ENCODE measurements at places on chromosomes 5 and 9.

DNA sequence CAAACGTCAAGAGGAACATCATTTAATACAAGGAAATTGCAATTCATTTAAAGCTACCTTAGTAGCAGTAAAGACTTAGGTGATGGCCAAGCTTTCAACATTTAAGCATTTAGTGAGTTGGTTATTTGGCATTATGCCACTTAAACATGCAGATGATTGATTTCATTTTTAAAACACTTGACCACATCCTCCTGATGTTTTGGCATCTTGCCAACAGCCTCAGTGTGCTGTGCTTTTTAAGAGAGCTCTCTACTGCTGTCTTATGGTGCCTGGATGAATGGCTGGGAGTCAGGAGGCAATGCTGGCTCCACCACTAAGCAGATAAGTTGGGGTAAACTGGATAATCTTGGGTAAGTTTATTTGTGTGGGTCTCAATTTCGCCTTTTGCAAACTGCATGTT lies 364.5 kb downstream of the MAN2A1 start:
- DNase-seq: peak; percentile 47

GRCh38 chr5:157265714-157266285 lies at the start of gene CYFIP2:
CYFIP2 (plus strand) TSS chr5:157266123; CDS start chr5:157285362, 19,239 bp downstream.
- DNase-seq: peak; percentile 83

DNA sequence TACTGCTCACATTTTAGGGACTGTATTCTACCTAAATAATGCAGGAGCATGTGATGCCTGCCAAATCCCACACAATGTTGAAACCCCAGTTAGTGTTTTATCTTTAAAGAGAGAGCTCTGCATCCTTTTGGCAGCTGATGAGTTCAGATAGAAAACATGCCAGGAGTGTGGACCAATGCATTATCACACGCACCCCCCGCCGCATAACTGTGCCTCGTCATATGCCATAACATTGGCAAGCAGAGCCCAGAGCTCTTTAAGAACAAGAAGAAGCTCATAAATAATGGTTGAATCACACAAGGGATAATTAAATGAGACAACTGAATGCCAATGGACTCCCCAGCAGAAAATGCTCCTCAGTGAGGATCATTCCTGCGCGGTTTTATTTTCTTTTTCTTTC lies 52.8 kb upstream of the RORB start:
- no peak for DNase-seq

- DNase-seq: peak; percentile 32
Observed at GRCh38 chr9:84315278-84315877, 25.2 kb downstream of the SLC28A3 start.

GRCh38 chr5:95424016-95424415 lies 32.9 kb downstream of the FAM81B start:
- DNase-seq: no peak

DNA sequence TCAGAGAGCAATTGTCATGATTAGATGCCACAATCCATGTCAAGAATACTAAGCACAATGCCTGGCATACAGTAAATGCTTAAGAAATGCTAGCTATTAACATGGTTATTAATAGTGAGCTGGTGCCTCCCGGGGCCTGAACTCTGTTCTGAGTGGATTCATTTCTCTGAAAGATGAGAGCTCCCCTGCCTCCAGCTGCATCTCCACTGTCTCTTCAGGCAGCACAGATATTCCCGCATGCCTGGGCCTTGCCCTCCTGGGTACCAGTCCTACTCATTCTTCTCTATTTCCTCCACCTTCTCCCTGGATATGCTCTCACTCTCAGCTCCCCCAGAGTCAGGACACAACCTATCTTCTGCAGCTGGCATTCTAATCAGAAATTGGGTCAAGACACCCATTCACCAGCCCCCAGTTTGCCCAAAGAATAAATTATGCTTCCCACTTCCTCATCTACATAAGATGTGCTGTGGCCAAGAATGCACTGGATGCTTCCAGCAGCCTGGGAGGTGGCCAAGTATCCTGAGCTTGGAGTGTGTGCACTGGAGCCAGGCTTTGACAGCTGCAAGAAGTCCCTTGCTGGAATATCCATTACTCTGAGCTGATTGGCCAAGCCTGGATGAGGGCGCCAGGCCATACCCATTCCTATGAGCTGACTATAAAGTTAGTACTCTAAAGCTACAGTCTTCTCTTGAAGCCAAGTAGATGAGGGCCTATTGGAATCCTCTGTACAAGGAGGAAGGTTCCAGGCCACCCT lies 669.0 kb downstream of the ACTL7B start:
- no peak for DNase-seq

GRCh38 chr9:117737721-117738226 lies 33.6 kb downstream of the TLR4 start:
- DNase-seq: no peak

DNA sequence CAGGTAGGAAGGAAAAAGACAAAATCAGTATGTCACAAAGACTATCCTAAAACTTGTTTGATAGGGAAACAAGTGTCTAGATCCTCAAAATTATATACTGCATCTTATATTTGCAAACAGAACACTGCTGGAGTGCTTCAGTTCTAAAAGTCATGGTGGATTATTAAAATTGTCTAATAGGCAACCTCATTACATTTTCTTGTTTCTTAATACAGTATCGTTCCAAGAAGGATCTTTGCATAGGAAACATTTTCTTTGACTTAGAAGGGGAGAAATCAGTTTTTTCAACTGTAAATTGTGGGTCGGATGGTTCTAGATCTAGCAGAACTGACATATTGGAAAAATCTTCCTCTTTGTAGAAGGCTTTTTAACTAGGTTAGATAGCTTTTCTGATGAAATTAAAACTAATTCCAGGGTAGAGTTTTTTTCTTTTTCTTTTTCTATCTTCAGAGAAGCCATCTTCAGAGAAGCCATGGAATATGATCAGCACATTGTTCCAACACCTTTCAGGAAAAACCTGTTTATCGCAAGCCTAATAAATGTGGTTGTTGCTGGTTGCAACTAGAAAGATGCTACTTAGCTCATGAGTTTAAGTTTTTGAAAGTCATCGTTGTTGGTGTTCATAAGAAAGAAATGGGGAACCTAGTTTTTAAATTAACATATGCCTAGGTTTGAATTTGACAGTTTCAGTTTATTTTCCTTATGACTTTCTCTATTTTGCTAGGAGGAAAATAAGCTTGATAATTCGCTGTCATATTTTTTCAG lies 7.4 kb downstream of the CPEB4 start:
- no peak for DNase-seq

- no peak for DNase-seq
Observed at GRCh38 chr5:170523142-170523551, 19.3 kb downstream of the KCNIP1 start.

GRCh38 chr9:121252104-121252851 lies 15.7 kb upstream of the GSN start:
- DNase-seq: no peak

GRCh38 chr5:77987331-77987730 lies 211.2 kb upstream of the TBCA start:
- DNase-seq: no peak

- no peak for DNase-seq
Observed at GRCh38 chr9:70481471-70481870, 67.0 kb upstream of the KLF9 start.

- DNase-seq: no peak
Observed at GRCh38 chr5:135076051-135076491, 42.0 kb upstream of the PITX1 start.

GRCh38 chr5:147393874-147394672 lies 115.8 kb downstream of the DPYSL3 start:
- no peak for DNase-seq

- no peak for DNase-seq
Observed at GRCh38 chr5:180194410-180195345, 14.3 kb downstream of the RASGEF1C start.

DNA sequence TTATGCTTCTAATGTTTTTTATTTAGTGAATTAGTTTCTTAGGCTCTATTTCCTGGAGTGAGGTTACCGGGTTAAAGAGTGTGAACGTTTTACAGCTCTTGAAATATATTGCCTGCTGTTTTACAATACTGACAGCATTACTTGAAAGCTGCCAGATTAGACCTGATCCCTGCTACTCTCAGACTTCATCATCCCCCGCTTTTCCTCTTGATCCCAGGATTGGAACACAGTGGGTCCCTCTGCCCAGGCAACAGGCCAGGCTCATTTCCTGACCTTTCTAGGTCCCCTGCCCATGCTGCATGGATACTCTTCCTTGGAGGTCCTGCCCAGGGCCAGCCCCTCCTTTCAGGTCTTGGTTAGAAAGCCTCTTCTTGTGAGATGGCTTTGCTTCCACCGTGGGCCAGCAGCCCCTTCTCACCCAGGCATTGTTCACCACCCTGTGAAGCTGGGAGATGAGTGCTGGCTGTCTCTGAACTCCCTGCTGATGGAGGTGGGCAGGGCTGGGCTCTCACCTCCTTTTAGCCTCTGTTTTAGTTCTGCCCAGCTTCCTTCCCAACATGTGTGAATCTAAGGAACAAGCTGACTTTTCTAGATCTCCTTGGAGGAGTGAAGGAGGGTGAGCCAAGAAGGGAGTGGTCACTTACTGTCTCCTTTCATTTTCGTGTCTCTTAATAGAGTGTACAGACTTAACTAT lies 15.5 kb upstream of the FAM120AOS start:
- DNase-seq: no peak

DNA sequence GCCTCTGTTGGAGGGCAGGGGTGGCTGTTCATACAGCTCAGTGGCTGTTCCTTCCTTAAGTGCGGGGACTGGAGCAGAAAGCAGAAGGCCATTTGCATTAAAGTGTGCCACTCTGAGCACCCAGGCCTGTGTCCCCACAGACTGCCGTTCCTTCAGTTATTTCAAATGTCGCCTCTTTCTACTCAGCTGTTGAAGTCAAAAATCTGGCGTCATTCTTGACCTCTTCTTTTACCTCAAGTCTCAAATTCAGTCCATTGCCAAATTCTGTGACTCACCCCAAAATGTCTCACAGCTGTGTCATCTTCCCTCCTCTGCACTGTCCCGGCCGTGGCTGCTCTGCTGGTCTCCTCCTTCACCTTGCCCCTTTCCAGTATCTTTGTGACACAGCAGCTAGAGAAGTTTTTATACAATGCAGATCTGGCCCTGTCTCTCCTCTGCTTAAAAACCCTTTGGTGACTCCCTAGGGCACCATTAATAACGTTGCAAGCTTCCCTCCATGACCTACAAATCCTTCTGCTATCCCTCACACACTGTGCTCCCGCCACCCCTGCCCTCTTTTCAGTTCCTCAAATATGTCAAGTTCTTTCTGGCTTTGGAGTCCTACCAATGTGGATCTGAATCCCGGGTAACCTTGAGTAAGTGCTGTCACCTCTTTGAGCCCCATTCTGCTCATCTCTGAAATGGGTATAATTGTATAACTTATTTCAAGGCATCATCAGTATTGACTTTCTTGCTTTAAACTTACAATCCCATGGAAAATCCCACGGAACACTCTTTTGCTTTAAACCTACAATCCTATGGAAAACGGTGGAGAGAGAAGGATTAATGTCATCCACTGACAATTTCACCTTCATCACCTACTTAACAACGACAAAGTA lies 98.3 kb upstream of the BOD1 start:
- DNase-seq: no peak

GRCh38 chr5:114789773-114790402 lies 379.8 kb downstream of the TRIM36 start:
- no peak for DNase-seq

DNA sequence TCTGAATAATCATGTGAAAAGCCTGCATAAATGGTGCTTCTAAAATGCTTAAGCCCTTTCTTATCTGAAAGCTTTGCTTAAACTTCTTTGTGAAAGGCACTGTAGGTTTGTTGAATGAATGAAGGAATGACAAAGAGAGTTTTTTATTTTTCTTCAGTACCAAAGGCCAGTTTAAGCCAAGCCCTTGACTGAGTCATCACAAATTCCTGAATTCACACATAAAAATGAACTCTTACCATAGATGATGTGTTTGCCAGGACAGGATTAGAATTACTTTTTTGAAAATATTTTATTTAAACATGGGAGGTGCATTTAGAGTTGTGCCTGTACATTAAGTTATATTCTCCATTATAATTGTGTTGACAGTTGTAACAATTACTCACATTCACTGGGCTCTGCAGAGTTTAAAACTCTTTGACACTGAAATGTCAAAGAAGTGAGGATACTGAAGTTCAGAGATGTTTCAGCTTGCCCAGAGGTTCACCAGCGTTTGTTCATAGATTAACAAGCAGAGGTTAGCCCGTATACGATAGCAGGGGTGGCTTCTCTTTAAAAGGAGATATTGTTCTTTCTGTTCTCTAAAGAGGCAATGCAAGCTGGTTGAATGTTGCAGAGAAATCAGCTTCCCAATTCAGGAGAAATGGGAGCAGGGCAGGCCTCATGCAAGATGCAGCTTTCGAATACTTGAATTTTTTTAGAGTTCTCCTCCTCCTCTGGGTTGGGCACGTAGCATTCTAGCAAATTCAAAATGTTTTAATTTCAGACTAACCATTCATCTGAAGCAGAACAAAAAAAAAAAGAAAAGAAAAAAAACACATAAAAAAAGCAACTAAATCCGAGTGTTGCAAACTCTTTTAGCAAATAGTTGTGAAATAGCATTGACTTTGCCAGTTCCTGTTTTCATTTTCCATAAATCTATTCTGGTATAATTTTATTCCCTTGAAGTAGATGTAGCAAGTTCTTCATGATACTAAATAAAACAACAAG lies 358.7 kb upstream of the KLF4 start:
- DNase-seq: no peak

- DNase-seq: no peak
Observed at GRCh38 chr9:121944711-121945191, 148.4 kb downstream of the TTLL11 start.

DNA sequence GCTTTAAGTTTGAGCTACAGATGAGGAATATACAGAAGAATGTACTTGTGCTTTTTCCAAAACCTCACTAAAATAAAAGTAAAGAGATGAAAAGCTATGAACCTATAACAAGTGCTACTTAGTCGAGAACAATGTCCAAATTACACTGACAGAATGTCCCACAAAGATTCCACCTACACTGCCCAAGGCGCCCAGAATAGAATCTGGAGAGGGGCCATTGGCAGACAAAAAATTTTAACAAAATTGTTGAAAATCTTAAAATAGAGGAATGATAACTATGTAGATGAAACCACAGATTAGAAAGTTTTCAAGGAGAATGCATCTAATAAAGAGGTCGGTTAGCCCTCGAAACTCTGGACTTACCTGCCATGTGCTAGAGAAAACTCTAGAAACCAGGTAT lies 235.3 kb downstream of the CETN3 start:
- DNase-seq: no peak

DNA sequence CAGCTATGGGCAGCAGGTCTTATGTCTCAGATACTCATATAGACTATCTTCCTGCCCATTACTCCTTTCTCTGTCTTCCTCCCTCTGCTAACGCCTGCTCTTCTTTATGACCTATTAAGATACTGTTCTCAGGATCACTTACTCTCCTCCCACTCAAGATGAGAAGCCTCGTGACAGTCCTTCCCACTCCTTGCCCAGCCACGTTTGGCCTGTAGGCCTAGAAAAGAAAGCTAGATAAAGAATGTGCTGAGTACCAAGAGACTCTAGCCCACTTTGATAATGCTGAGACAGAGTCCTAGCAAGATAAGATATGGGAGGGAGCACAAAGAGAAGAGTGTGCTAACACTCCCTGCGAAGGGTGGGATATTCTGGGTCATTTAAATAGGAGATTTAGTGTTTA lies 6.8 kb upstream of the DENND4C start:
- no peak for DNase-seq
